ENCODE measurements at places on chromosomes 2 and 18. TPM values are rescaled to one million over a fixed set of nuclear protein-coding genes. Genes with fewer than 3 reads are reported as not detected.

DNA sequence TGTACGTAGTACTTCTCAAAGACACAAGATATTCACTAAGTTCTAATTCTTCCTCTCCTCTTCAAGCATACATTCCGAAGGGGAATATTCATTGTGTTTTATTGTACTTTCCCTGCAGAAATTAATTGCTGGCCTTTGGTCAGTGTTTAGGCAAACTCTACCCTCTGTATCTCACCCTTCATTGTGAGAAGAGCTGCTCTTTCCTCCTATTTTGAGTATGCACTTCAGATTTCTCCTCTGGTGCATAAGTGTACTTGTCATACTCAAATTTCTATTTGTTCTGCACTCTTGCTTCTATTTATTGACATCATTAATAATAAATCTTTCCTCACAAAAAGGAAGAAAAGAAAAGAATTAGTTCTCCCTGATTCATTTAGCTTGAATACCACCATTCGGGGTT, 485.4 kb upstream of the SLC8A1 start:
- no peak for DNase-seq

GRCh38 chr2:85376291-85377065, 21.9 kb downstream of the ELMOD3 start:
- no peak for DNase-seq

- DNase-seq, result no peak
Observed at GRCh38 chr2:129883121-129883520, 96.3 kb upstream of the RAB6C start.

DNA sequence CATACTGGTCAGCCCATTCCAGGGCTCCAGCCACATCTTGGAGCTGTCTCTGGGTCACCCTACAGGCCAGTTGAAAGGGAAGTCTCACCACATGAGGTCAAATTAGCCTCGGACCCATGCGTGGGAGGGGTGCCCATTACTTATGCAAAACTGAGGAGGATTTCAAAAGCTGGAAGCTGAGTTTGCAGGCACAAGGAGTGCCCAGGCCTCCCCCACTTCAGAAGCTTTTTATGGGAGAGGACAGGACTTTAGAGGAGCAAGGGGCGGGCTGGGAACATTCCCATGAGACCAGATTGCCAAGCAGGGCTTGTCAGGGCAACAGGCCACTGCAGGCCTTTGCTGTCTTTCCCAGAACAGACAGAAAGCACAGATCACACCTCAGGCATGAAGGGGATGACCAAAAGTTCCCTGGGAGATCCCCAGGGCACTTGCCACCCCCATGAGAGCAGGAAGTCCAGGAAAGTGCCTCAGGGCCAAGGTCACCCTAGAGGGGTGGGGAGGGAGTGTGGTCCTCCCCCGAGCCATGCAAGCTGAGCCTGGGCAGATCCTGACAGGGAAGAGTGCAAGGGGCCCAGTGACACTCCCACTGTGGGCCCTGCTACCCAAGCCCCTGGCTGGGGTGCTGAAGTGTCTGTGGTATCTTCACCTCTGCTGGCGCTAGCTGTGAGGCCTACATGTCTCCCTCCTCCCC, 267.7 kb downstream of the BCL11A start:
- DNase-seq, result no peak

DNA sequence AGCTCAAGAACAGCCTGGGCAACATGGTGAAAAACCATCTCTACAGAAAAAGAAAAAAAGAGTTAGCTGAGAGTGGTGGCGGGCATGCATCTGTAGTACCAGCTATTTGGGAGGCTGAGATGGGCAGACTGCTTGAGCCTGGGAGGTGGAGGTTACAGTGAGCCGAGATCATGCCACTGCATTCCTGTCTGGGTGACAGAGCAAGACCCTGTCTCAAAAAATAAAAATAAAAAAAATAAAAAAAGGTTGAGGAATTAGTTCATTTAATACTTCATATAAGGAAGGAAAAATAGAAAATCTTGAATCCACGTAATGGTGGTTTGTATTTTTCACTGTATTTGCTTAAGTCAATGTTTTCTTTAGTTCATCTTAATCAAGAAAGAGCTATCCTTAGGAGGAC, 241.7 kb downstream of the TGIF1 start:
- DNase-seq, result no peak

DNA sequence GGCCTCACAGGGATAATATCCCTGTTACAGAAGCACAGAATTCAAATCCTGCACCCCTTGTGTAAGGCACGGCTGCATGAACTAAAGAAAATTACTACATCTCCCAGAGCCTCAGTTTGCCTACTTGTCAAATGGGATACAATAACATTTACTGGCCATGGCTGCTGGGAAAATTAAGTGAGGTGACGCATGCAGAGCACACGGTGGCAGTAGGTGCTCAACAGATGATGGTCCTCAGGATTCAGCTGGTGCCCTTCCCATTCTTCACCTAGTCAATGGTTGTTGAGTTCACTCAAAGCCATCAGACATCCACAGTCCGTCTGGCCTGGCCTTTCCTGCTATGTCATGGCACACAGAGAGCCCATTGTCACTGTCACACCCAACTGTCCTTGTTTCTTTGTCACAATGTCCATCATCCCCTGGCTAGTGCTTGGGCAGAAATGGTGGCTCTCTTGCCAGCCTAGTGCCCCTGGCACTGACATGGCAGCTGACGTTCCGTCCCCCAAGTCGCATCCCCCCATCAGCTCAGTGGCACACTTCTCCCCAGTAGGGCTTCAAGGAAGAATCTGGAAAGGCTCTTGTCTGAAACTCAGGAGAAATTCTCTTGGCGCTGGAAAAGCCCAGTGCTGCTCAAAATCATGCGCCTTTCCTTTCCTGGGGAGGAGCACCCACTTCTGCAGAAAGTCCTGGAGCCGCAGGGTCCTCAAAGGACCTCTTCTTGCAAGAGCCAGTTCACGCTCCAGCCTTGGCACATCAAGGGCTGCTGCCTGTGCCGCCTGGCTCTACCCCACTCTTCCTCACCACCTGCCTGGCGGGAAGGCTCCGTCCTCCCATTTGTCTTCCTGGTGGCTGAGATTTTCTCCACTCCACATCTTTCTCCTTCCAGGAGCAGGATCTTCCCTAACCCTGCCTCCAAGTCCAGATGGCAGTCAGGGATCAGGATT, 55.9 kb upstream of the SLC66A3 start:
- no peak for DNase-seq

DNA sequence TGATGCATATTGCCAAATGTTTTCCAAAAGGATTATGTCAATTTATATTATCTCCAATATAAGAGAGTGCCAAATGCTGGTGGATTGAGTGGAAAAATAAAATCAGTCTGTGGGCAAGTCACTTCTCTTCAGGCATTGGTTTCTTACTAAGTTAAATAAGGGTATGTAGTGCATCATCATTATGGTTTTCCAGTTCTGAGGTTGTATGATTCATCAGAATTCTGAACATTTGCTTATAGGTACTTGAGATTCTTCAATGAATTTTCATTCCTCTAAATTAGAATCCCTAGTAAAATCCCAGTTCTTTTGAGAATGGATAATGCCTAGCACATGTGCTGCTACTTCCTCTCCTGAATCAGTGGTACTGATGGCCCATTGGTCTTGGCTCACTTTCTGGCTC, 188.9 kb upstream of the OSR1 start:
- DNase-seq, result no peak

GRCh38 chr18:68234131-68234530, 480.8 kb downstream of the TMX3 start:
- no peak for DNase-seq

DNA sequence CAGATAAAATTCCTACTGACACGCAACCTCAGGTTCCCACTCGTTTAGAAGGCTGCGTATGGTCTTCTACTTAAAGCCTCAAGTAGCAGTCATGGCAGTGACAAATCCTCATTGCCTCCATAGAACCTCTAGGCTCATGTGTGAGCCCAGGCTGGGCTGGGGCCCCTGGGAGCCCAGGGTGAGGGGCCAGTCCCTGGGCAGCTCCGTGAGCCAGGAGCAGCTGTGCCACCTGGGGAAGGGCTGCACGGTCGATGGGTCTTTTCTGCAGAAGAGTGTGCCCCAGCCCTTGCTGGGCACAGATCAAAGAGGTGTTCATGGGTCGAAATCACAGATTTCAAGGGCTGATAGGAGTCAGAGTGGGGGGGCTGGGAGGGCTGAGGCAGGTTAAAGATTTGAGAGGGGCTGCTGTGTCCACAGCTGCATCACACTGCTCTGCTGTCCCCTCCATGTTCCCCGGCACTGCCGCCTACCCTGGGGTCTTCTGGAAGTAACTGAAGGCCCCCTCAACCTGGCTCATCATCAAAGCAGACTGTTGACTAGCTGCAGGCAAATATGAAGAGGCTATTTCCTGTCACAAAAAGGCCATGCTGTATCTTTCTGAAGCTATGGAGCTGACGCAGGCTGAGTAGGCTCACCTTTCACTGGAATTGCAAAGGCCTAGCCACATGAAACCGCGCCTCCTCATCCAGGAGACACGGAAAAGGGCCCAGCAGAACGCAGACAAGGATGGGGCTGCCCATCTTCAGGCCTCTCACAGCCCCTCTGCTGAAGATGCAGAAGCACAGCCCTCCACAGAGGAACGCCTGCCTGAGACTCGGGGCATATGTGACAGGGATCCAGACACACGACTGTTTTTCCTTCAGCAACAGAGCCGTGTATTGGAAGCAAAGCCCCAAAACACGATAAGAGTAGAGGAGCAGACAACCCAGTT, 35.7 kb upstream of the ALPP start:
- no peak for DNase-seq

DNA sequence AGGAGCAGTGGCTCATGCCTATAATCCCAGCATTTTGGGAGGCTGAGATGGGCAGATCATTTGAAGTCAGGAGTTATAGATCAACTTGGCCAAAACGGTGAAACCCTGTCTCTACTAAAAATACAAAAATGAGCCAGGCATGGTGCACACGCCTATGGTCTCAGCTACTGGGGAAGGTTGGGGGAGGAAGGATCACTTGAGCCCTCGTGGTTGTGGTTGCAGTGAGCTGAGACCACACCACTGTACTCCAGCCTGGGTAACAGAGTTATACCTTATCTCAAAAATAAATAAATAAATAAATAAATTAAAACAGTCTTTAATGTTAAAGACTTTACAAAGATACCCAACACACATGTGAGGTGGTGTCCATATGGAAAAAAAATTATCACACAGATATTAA, 134.0 kb downstream of the C2orf74 start:
- DNase-seq, result no peak

- DNase-seq, result no peak
Observed at GRCh38 chr18:36547544-36547943, 250.0 kb downstream of the FHOD3 start.

DNA sequence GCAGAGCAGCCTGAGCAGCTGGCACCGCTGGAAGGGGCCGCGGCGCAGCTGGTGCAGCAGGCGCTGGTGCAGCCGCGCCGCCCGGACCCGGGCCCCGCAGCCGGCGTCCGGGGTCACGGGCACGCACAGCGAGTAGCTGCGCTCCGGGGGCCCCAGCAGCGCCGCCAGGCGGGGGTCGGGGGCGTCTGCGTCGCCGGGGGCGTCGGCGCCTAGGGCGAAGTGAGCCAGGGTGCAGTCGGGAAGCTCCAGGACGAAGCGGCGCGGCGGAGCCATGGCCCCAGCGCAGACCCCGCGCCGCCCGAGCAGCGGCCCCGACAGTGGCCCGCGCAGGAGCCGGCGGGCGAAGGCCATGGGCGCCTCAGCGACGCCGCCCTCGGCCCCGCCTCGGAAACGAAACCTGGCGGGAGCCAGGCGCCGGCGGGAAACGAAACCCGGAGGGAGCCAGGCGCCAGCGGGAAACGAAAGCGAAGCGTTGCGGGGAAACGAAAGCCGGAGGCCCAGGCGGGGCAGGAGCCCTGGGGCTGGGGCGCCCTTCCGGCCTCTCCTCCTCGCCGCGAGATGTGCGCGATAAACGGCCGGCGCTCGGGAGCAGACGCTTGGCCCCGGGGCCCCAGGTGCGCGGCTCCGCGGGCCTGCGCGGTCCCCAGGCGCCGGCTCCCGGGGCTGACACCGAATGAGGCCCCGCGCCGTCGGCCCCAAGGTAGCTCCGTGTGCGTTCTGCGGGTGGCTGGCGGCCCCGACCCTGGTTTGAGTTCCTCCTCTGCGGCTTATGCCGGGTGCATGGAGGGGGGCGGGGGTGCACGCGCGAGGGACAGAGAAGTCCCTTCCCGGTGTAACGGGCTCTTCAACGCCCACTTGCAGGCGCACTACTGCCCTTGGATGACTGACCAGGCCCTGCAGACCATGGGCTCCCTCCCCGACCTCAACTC, at the start of gene CMPK2:
CMPK2 (minus strand) TSS at position 562 of the 929 bp plus-strand sequence; CDS start at position 351, 211 bp downstream.
- no peak for DNase-seq

GRCh38 chr2:23292024-23292423, 93.0 kb upstream of the KLHL29 start:
- no peak for DNase-seq

- DNase-seq, result no peak
Observed at GRCh38 chr2:144137705-144138428, 382.1 kb downstream of the ZEB2 start.

UCN gene
- total RNA-seq, result 1.8 TPM

SIX2 gene
- 11.8 TPM for total RNA-seq

SLC23A3 gene
- 1.0 TPM for total RNA-seq

NT5C1B gene
- not detected for total RNA-seq

BUB1 gene
- total RNA-seq, result 0.25 TPM

SLC4A5 gene
- total RNA-seq, result 3.0 TPM

AOX1 gene
- 293 TPM for total RNA-seq

ADI1 gene
- 54.6 TPM for total RNA-seq

RAB17 gene
- 0.84 TPM for total RNA-seq

Data from omental fat pad (tissue), 4 donors.